CD4-positive, alpha-beta T cell treated with Interleukin-1 beta for 1 hour (primary cell): ENCODE measurements at places on chromosomes 1 and 21.
A peak's percentile ranks its signal among the peaks of the same experiment; 100 is the strongest.

DNA sequence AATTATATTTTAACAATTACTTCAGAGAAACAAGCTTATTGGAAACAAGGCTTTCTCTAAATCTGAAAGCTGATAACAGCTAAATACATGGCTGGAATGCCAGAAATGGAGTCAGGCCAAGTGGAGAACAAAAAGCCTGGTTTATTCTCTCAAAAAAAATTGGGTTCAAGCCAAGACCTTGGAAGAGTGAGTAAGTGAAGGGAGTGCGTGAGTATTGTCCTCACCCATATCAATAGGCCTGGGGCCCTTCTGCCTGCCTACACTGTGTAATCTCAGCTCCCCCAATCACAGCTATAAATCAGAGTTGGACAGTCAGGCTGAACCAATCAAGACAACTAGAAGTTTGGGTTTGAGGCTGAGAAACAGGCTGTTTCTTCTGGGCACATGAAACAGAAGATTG is 7.4 kb downstream of the KYAT3 start:
- DNase-seq, result no peak

DNA sequence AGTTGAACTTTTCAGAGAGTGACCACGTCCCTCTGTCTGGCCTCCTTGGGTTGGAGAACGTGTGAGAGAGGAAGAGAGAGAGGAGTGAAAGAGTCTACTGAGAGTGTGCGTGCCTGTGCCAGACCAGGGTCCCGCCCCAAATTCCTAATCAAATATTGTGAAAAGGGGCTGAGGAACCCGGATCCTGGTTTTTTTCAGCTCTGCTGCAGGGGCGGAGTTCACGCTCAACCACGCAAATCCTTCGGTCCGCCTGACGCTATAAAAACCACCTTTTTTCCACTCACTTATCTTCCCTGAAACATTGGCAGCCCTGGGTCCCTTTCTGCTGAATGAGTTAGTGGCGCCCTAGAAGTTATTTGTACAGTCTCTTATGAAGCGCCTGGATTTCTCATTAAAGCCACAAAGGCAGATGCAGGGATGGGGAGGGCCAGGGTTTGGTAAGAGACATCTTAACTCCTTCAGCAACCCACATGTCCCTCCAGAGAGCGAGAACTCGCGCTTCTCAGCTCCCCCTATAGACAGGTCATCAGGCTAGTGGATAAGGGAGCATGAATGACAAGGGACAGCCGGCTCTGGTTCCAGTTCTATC is at the start of gene FMOD:
FMOD (minus strand) TSS at position 86 of the 589 bp plus-strand sequence. CDS start 2,852 bp downstream, outside the sequence.
- DNase-seq, result no peak

DNA sequence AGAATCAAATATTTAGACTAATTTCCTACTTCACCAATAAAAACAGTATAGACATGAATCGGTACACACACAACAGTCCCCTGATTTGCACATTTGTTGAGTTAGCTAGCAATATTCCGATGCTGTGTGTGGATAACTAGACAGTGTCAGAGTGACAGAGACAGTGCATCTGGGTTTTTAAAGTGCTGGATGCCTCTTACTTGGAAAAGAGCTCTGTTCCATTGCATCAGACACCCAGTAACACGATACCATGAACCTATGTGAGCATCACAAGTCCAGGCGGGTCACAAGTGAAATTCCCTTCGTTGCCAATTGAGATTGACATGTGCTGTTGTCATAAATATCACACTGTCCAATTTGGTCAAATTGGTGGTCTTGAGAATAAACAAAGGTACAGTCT is 82.0 kb upstream of the ESRRG start:
- DNase-seq, result no peak

- DNase-seq, result peak; percentile 64
These were observed 16.8 kb upstream of the ETV3 start for GRCh38 chr1:157154940-157155514.

GRCh38 chr1:223731133-223731770 is 18.9 kb downstream of the CAPN2 start:
- no peak for DNase-seq

DNA sequence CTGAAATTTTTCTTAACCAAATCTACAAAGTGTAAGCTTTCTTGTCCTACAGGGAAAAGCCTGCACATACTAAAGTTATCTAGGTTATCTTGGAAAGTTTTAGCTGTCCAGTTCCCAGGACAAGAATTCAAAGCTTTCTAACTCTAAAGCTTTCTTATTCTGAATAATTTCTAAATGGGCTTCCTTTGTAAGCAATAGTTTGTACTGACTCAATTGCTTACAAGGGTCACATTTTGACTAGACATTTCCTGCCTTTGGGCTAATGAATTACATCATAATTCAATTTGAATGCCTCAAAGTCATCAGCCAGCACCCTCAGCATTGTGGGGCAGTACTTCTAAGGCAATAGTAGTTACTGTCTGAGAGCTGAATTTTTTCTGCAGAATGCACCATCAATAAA is 223.0 kb downstream of the LTN1 start:
- DNase-seq, result no peak

- no peak for DNase-seq
These were observed 61.3 kb downstream of the PTBP2 start for GRCh38 chr1:96782856-96783255.

- DNase-seq, result no peak
These were observed 130.1 kb downstream of the SIM2 start for GRCh38 chr21:36828891-36829515.

GRCh38 chr1:66349242-66349641 is 184.7 kb upstream of the SGIP1 start:
- DNase-seq, result no peak

DNA sequence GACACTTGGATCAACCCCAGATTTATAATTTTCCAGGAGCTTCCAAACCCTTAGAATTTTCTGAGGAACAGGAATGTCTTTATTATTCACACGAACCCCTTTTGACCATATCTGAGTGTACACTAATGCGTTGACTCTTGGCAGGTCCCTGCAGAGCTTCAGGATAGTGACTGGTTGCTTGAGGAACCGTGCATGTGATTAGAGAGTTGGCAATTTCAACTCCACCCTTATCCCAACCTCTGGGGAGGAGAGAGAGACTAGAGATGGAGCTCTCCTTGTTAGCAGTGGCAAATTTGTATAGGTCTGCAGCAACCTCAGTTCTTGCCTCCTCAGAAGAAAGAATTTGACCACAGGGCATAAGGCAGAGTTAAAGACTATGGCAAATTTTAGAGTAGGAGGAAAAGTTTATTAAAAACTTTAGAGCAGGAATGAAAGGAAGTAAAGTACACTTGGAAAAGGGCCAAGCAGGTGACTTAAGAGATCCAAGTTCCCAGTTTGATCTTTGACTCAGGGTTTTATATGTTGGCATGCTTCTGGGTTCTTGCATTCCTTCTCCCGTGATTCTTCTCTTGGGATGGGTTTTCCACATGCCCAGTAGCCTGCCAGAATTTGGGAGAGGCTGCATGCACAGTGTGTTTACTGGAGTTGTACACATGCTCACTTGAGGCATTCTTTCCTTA is 93.8 kb upstream of the ETV3 start:
- no peak for DNase-seq

GRCh38 chr1:145977486-145978470 is 13.3 kb downstream of the POLR3GL start:
- peak; percentile 84 for DNase-seq

GRCh38 chr1:78490861-78491450 is at the start of gene PTGFR:
PTGFR (plus strand) TSS chr1:78490974; CDS start chr1:78492744, 1,770 bp downstream.
- no peak for DNase-seq

- no peak for DNase-seq
These were observed 23.7 kb downstream of the FAF1 start for GRCh38 chr1:50936321-50936720.
